ENCODE measurements at places on chromosomes 3 and 15.

GRCh38 chr3:141406265-141406664, 38.0 kb downstream of the ZBTB38 start:
- no peak for DNase-seq

GRCh38 chr3:31536497-31536896, 3.8 kb downstream of the STT3B start:
- DNase-seq = no peak

GRCh38 chr3:43081796-43082195, 24.1 kb downstream of the POMGNT2 start:
- no peak for DNase-seq

DNA sequence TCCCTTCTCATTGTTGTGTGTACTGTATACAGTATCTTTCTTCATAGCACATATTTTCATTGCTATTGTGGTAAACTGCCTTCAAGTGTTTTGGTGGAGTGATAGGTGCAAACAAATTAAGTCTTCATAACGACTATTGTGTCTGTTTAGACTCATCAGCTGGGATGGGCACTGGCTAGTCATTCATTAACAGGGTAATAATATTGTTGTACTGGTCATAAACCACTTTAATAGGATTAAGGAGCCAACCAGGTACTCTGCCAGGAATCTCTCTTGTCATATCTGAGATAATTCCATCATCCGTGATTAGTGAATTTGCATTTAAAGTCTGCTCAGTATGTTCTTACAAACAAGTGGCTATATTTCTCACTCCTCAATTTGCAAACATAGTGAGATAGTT, 10.2 kb upstream of the TMEM45A start:
- no peak for DNase-seq

DNA sequence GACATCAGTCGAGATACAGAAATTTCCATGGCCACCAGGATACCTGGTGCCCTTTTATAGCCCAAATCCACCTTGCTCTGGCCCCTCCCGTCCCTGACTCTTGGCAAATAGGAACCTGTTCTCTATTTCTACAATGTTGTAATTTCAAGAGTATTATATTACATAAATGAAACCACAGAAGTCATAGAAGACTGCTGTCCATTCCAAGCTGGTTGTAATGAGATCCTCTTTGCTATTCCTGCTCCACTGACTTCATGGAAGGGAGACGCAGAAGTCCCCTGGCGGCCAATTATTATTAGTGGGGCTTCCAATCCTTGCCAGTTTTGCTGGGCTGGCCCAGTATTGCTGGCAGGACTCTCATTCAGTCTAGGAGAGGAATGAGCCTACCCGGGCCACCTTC, 26.6 kb downstream of the DCP1A start:
- DNase-seq = no peak

- DNase-seq = no peak
Observed at GRCh38 chr3:173745952-173746682, 348.6 kb downstream of the NLGN1 start.

DNA sequence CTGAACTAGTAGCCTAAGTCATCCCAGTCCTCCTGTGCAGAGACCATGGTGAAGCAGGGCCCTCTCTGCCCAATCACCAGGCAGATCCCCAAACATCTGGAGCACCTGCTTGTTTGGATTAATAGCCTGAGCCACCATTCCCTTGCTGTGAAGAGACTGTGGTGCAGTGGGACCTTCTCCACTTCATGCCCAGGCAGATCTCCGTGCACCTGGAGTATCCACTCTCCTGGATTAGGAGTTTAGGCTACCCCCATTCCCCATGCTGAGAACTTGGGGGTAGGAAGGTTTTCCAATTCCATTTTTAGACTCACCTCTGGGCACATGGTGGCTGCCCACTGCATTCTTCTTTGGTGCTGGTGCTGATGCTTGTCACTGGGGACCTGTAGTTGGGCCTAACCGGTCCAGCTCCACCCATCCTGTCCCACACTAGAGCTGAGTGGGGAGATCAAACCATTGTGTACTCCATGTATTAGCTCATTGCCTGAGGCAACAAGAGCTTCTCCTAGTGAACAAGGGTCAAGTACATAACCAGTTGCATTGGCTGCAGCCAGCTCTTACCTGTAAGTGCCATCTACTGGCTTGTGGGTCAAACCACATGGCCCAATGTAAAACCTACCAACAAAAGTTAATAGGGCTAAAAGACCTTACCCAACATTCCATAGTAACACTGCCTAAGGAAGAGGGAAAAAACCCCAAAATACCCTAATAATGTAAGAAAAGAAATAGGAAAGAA, 382.5 kb upstream of the CBLB start:
- DNase-seq = no peak

GRCh38 chr3:177495566-177495965, 298.3 kb upstream of the TBL1XR1 start:
- no peak for DNase-seq

DNA sequence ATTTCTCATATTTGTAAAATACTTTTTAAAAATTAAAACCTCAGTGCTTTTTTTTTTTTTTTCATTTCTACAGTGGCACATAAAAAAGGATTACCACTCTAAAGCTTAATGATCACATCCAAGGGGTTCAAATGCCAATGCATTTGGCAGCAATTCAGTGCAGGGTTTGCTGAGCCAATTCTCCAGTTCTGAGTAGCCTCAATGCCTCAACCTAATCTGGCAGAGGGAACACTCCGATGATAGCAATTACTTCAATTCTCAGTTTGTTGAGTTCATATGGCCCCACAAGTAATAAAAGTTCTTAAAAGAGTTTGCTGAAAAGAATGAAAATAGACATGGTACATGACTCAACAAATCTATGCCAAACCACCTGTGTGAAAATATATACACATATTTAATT, 79.3 kb upstream of the RBMS3 start:
- DNase-seq = no peak

- DNase-seq = no peak
Observed at GRCh38 chr3:81741216-81741615, 20.2 kb downstream of the GBE1 start.

- DNase-seq = no peak
Observed at GRCh38 chr15:89448825-89449224, 47.6 kb downstream of the RHCG start.

GRCh38 chr3:52752045-52752660, 18.6 kb downstream of the NEK4 start:
- DNase-seq = no peak

Measured in activated CD4-positive, alpha-beta T cell treated with anti-CD3 and anti-CD28 coated beads for 48 hours (primary cell).